ENCODE measurements at places on chromosomes 11 and 22.
A peak's percentile ranks its signal among the peaks of the same experiment; 100 is the strongest.

- no peak for DNase-seq
Observed at GRCh38 chr22:44353041-44353440, 40.3 kb upstream of the SHISAL1 start.

GRCh38 chr11:65152122-65152521, 17.8 kb upstream of the SYVN1 start:
- DNase-seq = no peak

GRCh38 chr22:33737662-33738061, 182.6 kb downstream of the LARGE1 start:
- DNase-seq = no peak

- no peak for DNase-seq
Observed at GRCh38 chr22:48607901-48608662, 1219.6 kb downstream of the BRD1 start.

DNA sequence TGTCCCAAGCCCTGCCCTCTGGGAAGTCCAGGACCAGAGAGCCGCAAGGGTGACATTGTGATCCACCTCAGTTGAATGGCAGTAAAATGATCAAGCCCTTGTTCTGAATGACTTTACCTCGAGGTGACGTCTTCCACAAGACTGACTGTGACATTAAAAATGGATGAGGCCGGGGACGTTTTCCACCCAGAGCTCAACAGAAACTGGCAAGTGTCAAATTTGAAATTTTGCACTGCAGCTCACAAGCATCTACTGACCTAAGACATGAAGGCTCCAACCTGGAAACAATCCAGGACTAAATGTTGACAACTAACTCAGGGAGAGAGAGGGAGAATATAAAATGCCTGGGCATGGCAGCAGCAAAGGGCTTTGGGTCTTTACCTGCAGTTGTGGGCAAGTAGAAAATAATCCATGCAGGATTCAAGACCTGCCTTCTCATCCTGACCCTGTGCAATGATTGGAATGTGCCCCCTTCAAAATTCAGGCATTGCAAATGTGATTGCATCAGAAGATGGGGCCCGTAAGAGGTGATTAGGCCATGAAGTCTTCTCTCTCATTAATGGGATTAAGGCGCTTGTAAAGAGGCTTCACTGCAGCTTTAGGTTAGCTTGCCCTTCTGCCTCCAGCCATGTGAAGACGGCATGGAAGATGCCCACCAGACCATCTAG, 33.6 kb upstream of the CLMP start:
- DNase-seq = no peak

DNA sequence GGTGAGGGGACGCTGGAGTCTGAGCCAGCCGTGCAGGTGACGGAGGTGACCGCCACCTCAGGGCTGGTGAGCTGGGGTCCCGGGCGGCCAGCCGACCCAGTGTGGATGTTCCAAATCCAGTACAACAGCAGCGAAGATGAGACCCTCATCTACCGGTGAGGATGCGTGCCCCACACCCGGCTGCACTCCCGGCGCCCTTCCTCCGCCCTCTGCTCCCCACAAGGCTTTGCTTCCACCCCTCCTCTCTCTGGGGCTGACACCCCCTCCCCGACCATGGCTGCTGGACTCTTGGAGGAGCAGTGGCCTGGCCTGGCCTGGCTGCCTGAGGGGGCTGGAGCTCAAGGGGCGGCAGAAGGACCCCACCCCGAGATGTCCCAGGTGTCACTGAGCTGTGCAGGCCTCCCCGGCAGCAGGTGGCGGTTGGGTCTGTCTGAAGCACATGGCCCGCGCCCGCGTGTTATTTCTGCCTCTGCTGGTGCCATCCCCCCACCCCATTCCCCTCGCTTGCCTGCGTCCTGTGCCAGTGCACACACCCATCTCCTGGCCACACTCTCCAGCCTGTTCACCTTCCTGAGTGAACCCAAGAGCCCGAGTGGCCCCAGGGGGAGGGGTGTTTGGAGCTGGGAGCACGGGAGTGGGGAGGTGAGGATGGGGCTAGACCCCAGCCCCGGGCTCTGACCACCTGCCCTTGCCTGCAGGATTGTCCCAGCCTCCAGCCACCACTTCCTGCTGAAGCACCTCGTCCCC, 2.2 kb downstream of the LRFN4 start:
- DNase-seq = no peak

DNA sequence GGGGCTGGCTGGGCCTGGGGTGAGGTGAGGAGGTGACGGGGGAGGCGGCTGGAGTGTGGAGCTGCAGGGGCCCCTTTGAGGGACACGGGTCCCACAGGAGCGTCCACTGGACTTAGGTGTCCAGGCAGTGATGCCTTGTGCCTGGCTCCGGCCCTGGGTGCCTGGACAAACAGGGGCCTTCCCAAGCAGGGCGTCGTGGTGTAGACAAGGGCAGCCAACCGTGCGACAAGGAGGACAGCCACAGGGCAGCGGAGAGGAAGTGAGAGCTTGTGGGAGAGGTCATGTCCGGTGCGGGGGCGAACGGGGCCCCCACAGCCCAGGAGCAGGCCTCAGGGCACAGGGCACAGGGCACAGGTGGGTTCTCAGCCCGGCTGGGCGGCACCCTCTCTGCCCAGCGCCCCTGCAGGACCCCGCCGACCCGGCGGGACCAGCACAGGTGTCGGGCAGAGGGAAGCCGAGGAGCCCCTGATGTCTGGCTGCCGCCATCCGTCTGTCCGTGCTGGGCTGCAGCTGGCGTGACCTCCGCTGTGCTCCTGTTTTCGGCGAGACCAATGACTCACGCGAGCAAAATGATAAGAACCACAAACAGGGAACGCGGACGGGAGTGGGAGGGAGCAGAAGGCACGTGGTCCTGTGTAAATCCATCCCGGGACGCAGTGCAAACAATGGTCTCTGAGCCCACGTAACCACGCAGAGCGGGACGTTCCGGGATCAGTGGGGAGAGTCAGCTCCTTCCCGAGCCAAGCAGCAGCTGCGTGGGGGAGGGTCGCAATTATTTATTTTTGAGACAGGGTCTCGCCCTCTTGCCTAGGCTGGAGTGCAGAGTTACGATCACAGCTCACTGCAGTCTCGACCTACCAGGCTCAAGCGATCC, 49.1 kb upstream of the A4GALT start:
- DNase-seq = peak; percentile 34

GRCh38 chr11:2523821-2524391, 79.1 kb downstream of the KCNQ1 start:
- DNase-seq = no peak

DNA sequence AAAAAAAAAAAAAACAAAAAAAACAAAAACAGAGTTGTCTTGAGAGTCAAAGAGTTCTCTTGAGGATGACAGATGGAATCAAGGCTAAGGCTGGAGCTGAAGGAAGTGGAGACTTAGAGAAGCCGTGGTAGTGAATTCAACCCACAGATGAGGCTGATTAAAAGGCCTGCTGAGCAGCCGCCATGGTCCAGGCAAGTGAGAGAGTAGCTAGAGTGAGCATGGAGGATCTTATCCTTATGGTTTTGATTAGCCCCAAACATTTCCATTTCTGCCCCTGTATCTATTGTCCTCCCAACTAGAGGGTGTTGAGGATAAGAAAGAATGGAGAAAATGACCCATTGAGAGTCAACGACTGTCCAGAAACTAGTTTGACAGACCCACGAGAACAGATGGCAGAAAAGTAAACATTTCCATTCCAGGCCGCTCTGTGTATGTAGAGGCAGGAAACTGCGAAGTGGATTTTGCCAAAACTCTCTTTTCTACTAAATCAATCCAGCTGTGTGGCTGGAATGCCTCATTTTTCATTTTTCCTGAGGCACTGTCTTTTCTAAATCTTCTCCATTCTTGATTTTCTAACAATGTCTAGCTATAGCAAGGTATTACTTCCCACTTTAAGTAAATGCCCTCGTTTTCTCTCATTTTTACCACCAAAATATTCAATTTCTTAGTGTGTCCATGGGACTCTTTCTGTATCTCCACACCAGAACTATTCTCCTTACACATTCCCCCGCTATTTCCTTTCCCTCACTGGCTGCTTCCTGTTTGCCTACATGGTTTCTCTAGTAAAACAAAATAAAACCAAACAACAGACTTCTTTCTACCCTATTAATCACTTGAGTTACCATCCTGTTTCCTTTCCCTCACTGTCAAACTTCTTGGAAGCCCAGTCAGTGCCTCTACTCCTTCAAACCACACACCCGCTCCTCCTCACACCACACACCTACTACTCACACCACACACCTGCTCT, 5.4 kb upstream of the MMP8 start:
- no peak for DNase-seq

GRCh38 chr11:133982876-133983275, 26.1 kb upstream of the IGSF9B start:
- DNase-seq = no peak

DNA sequence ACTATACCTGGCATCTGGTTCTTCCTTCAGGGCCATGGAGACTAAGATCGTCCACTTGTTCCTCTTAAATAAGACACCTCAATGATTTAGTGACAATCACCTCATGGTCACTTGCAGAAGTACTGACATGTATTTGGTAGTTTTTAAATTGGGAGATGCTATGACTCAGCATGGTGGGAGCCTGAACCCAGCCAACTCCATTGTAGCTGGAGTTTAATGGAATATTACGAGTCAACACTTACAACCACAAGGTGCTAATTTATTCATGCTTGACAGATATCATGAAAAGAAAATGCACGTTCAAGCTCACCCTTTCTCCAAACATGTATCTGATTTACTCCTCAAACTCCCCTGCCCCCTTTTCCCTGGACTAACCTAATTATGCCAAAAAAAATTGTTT, 16.6 kb upstream of the APOL3 start:
- no peak for DNase-seq

- DNase-seq = no peak
Observed at GRCh38 chr11:72840780-72841179, 26.6 kb downstream of the ATG16L2 start.

GRCh38 chr22:36239150-36239400, 252 bp downstream of the APOL2 start:
- DNase-seq = no peak

DNA sequence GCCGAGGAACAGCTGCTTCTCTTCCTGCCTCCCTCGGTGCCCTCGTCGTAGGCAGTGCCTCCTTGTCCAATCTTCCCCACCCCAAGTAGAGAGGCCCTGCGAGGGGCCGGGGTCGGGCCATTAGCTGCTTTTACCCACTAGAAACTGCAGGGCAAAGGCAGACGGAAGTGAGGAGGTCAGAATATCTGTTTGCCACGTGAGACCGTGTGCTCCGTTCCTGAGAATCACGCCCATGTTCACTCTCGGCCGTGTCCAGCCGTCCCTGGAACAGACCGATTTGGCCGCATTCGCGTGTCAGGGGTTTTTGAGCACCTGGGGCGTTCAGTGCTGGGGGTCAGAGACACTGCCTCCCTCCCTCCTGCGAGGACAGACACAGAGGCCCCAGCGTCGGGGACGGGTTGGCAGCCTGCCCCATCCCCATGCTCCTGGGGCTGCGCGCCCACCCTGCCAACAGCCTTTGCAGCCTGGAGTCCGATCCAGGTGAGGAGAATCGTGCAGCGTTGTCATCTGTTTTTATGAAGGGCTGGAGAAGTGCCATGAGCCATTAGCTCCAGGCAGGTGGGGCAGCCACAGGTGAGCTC, 982.2 kb downstream of the BRD1 start:
- DNase-seq = no peak

- no peak for DNase-seq
Observed at GRCh38 chr11:43879789-43880639, 617 bp upstream of the ALKBH3 start.

- peak; percentile 34 for DNase-seq
Observed at GRCh38 chr11:109853156-109853776, 239.9 kb upstream of the ZC3H12C start.

DNA sequence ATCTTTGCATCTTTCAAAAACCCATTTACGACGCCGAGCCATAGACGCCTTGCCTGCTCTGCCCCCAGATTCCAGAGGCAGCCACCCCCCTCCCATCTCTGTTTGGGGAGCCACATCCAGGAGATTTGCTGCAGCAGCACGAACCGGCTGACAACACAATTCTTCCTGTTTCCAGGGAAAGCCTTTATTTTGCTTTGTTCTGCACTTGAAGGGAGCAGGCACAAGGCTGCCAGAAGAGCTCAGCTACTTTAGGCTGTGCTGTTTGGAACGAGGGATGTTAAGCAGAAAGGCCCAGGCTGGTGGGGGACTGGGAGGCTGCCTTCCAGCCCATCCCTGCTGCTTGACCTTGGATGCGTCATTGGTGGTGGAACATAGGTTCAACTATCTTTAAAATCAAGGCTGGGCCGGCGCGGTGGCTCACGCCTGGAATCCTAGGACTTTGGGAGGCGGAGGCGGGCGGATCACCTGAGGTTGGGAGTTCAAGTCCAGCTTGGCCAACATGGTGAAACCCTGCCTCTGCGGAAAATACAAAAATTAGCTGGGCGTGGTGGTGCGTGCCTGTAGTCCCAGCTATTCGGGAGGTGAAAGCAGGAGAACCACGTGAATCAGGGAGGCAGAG, 243.9 kb downstream of the MIAT start:
- no peak for DNase-seq

DNA sequence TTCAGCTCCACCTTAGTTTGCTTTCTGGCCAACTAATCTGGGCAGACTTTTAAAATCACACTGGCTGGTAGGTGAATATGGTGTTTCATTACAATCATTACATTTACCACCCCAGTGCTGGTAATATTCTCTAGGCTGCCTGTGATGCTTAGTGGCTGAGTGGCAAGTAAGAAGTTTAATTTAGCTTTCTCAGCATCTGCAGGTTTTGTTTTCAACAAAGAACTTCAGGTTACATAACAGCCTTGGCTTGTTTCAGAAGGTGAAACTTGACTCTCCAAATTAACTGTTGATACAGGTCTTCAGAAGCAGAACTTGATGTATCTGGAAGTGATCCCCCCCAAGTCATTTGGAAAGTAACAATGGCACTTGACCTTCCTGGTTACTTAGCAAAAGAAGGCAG, 423.3 kb upstream of the CCDC90B start:
- no peak for DNase-seq

DNA sequence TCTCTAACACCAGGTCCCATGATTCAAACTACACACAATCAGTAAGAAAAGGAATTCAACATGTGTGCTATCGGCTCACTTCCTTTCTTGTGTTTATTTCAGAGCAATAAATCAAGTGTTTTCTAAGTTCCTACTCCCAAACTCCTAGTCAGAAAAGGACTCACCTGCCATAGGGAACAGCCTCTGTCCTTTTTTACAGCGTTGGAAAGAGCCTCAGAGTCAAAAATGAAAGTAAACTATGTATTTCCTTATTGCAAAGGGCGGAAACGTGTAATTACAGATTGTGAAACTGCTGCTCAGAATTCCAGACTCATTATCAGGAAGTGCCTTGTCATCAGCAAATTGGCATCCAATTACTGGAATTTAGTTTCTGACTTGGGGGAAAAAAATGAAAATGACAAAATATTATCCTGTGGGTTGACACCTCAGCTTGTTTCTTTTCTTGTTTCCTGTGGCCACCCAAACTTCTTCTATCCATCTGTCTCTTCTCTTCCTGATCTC, at the start of gene CASP4:
Gene CASP4 (minus strand): TSS at position 220 of the 501 bp plus-strand sequence. CDS start 49 bp downstream, at position 171.
- peak; percentile 20 for DNase-seq

DNA sequence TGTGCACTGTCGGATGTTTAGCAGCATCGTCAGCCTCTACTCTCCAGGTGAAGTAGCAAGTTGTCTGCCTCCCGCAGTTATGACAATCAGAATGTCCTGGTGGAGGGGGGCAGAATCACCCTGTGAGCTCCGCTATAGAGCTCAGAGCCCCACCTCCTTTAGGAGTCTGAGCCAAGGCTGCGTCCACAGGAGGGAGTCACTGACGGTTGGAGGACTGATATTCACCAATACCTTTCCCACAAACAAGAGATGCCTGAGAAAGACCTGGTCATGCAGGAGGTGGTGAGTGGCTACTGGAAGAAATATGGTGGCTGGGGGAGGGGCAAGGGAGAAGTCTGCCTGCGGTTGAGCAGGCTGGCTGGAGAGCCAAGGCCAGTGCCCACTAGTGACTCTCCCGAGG, 41.7 kb upstream of the ADA2 start:
- DNase-seq = no peak

GRCh38 chr11:130431331-130431773, 2.9 kb upstream of the ADAMTS8 start:
- peak; percentile 80 for DNase-seq

Measured in renal pelvis (tissue), 12 donors.